ENCODE measurements at places on chromosomes 5 and 9. TPM values are rescaled to one million over a fixed set of nuclear protein-coding genes. Genes with fewer than 3 reads are reported as not detected.

The DROSHA gene
- total RNA-seq = 70.4 TPM

The DBH gene
- total RNA-seq = not detected

The TAF11L14 gene
- not detected for total RNA-seq

The LCN1 gene
- not detected for total RNA-seq

The RNF145 gene
- total RNA-seq = 88.0 TPM

The FOXE1 gene
- not detected for total RNA-seq

The TMEM141 gene
- total RNA-seq = 33.4 TPM

The PCDHA9 gene
- total RNA-seq = not detected

The FYB1 gene
- total RNA-seq = 318 TPM

The CDH12 gene
- not detected for total RNA-seq

The DMRT2 gene
- 0.19 TPM for total RNA-seq

The KIF4B gene
- total RNA-seq = 0.05 TPM

The CARD6 gene
- total RNA-seq = 4.3 TPM

The DOCK2 gene
- 276 TPM for total RNA-seq

The FCHSD1 gene
- total RNA-seq = 64.8 TPM

The BTNL3 gene
- total RNA-seq = not detected

The TMOD1 gene
- total RNA-seq = 0.48 TPM

The PPP2R2B gene
- 0.60 TPM for total RNA-seq

The RCL1 gene
- total RNA-seq = 16.0 TPM

The CMYA5 gene
- total RNA-seq = 0.19 TPM

The ADCY2 gene
- not detected for total RNA-seq

The FSD1L gene
- 3.4 TPM for total RNA-seq

The CCL27 gene
- total RNA-seq = not detected

The ARHGEF28 gene
- total RNA-seq = not detected

The WDR31 gene
- total RNA-seq = 0.96 TPM

The ARHGEF37 gene
- total RNA-seq = 0.28 TPM

The PCAT7 gene
- not detected for total RNA-seq

The PCDHAC1 gene
- total RNA-seq = not detected

The SLC25A2 gene
- 0.45 TPM for total RNA-seq

The OGN gene
- total RNA-seq = not detected

The AHRR gene
- total RNA-seq = 10.2 TPM

The GPX8 gene
- not detected for total RNA-seq

The GRPEL2 gene
- total RNA-seq = 38.7 TPM

The PPP3R2 gene
- not detected for total RNA-seq

The GLDC gene
- total RNA-seq = 0.41 TPM

The F12 gene
- total RNA-seq = 0.70 TPM

The CCDC192 gene
- total RNA-seq = not detected

The ADAMTS12 gene
- not detected for total RNA-seq

The FOXD1 gene
- not detected for total RNA-seq

The POU5F2 gene
- 0.63 TPM for total RNA-seq

The TMEM171 gene
- not detected for total RNA-seq

The MYO10 gene
- not detected for total RNA-seq

The PDE8B gene
- 0.86 TPM for total RNA-seq

The LECT2 gene
- not detected for total RNA-seq

The NLN gene
- 10.4 TPM for total RNA-seq

The LCN9 gene
- total RNA-seq = not detected

The WNT8A gene
- total RNA-seq = not detected

The FGF10 gene
- total RNA-seq = not detected

The RNF208 gene
- total RNA-seq = 5.0 TPM

The OTP gene
- total RNA-seq = not detected

The SLC23A1 gene
- 0.26 TPM for total RNA-seq

All from activated naive CD4-positive, alpha-beta T cell treated with anti-CD3 and anti-CD28 coated beads, Interleukin-2, amount 10 ng/mL, durations not matched to agents 5 hours and 36 hours (primary cell).